Globus pallidus (tissue), 1 donor: ENCODE measurements at places on chromosomes 7 and 10.

DNA sequence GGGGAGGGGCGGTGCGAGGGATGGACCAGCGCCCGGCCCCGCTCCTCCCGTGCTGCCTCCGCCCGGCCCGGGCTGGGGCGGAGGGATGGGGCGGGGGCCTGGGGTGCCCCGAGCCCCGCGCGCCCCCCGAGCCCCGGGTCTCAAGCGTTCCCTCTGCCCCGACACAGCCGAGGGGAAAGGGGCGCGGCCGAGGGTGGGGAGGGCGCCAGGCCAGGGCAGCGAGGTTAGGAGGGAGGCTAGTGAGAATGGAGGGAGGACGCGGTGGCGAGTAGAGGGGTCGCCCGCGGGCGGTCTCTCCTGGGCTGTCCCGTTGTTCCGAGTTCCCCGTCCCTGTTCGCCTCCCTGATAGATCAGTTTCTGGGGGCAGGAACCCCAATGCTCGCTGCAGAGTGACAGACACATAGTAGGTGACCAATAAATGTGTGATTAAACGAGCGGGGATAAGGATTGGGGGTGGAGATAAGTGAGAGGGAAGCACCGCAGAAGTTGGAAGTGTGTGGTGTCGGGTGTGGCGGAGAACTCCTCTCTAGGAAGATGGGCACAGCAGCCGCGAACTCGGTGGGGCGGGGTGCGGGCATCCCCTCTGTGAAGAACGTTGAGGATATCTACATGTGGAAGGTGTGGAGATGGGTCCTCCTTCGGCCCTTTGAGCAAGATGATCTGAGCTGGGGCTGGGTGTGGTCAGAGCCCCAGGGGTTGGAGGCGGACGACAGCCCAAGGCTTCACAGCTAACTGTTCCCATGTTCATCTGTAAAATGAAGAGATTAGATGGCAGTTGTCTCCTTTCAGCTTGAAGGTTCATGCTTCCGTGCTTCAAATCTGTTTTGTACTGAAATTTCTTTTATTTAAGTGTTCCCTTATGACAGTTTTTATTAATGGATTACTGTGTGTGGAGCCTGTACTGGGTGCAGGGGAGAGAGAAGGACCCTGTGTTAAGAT is 580 bp downstream of the ZNF775 start:
- peak; percentile 56 for DNase-seq

- peak; percentile 37 for DNase-seq
Measured at GRCh38 chr7:3673524-3673923, 372.5 kb downstream of the SDK1 start.

DNA sequence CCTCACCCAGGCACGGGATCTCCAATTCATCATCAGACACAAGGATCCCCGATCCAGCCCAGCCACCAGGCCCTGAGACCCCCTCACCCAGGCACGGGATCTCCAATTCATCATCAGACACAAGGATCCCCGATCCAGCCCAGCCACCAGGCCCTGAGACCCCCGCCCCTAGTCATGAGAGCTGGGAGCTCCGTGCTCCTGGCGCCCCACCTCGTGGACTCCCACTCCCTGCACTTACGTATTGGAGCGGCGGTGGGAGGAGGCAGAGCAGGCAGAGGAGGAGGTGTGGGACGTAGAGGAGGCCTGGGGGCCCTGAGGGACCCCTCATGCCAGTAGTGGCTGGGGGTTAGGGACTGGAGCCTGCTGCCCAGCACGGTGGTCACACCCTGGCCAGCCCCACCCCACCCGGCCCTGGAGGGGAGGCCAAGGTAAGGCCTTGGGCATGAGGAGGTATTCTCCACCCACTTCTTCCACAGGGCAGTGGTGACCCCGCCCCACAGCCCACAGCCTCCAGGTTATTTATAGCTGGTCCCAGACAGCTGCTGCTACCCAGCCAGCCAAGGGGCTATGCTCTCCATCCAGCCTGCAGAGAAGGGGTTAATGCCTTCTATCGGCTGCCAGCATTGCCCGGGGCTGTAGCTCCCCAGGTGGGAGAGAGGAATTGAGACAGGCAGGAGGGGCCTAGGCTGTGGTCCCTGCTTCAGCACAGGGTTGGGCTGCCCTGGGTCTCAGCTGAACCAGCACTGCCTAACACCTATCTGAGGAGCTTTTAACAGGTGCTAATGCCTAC is 17.6 kb upstream of the CRHR2 start:
- DNase-seq = no peak

- no peak for DNase-seq
Measured at GRCh38 chr10:116457488-116457887, 29.8 kb downstream of the PNLIPRP3 start.

DNA sequence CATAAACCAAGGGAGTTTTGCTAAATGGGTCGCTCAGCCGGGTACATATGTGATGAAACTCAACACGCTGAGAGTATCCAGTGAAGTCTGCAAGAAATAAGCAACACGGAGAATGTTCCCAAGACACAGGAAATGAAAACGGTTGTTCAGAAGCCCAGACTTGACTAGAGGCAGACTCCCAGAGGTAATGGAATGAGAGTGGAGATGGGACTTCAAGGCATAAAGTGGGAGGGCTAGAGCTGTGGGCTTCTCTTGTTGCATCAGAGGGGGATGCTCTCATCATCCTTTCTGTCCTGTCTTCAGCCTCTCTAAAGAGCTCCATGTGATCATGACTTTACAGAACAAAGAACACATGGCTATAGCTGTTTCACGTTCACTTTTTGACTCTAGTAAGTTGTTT is 88.3 kb downstream of the BAMBI start:
- DNase-seq = no peak
